LNCaP clone FGC (cell line): ENCODE measurements at places on chromosomes 5 and 9.

DNA sequence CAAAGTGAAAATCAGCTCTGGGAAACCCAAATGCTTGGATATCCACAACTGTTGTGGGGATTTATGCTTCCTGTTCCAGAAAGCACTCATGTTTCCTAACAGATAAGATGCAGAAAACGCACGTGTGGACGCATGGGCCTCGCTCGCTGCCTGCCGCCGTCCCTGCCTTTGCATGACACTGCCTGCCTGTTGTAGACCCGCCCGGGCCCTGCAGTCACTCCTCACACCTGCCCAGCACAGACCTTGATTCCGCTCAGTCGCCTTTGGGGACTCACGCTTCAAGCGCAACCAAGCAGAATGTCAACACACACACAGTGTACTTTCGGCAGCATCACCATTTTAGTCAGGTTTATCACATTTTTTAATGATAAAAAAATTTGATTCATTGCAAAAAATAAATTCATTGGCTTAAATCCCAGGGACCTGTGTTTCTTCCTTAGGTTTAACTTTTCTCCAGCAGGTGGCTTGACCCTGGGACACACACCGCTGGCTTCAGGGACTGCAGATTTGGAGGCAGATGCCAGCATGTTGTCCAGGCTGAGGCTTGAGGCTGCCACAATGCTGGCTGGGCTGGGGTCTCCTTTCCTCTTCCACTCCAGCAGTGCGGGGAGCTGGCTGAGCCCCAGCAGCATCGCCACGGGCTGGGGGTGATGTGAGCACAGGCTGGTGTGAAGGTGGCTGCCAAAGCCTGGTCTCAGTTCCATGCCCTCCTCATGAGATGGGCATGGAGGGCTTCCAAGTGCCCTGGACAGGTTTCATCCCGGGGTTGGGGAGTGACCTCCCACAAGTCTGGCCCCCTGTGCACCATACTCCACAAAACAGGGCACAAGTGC is 416.9 kb upstream of the IRX4 start:
- no peak for DNase-seq

DNA sequence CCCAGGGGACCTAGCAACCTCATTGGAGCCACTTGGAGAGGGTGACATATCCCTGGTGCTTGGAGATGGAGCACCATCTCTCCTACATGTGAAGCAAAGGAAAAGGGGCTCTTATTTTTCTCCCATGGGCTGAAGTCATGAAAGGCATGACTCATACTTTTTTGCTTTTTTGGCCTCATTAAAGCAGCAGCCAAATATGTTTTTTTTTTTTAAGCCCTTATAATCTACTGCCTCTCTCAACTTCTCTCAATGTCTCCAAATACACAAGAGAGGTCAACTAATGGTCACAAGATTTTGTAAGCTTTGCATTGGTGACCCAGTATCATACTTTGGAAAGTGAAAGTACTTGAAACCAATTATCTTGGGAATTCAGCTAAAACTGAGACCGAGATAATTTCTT is 1.6 kb upstream of the CFAP90 start:
- DNase-seq, result no peak

DNA sequence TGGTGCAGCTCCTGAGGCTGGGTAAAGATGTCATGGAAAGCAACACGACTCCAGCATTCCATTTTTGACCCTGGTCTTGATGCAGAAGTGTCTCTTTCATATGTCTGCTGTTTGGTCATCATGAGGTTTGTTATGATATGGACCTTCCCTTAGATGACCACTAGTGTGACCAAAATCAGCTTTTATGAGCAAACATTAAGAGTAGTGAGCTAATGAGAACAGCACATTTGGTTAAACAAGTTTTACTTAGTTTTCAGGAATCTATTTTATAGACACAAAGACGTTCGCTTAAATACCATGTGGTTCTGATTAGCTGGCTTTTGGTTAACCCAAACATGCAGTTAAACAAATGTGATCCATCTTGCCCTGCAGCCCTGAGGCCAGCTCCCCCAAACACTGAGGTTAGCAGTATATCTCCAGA is 56.7 kb upstream of the ACTBL2 start:
- DNase-seq, result no peak

DNA sequence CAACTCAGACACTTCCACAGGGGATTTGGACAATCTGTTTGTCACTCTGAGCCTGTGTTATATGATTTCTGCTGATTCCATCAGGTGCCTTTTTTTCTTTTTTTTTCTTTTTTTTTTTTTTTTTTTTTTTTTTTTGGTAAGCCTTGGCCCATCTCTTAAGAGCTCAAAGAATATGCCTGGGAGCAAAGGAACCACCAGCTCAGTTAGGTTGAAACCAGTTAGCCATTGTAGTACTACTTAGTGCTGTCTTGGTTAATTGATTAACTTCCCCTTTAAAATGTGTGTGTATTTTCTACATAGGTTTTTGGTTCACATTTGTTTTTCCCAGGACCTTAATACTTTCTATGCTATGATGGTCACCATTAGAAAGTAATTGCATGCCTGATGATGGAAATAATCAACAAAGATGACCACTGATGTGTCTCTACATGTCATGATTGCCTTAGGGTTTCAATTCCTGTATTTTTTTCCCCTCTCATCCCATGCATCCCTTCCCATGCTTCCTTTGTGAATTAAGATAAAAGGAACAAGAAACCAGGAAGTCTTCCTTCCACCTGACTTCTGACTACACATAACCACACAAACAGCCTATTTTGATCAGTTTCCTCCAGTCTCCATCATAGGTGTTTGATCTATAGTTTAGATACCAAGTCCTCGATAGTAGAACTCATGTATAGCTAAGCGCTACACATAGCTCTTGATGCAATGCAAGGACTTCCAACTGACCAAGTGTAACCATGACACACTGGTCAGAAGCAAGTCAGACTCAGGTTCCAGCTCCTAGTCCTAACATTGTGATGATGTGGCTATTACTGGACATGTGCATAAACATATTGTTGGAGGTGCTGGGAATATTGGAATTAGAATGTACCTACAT is 306.1 kb downstream of the EFNA5 start:
- DNase-seq, result no peak

DNA sequence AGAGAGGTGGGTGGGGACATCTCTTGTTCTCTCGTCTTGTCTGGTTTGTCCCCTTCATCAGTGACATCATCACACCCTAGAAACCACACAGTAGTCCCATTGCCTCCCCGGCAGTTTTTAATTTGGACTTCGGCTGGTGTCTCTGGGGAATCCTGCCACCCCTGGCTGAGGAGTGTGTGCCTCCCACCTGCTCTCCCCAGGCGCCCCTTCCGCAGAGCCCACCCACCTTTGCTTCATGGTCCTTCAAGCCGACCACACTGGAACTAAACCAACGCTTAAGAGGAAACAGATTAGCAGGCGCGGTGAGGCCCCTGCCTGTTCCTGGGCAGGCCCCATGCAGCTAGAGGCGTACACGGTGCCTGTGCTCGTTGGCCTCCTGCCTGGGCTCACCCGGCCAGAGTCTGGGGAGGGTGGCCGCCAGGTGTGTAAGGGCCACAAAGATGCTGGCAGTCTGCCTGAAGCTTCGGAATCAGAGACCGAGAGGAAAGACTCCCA is 107.6 kb upstream of the SPRY4 start:
- DNase-seq, result no peak

GRCh38 chr5:164002628-164003027 is 497.2 kb downstream of the MAT2B start:
- no peak for DNase-seq

DNA sequence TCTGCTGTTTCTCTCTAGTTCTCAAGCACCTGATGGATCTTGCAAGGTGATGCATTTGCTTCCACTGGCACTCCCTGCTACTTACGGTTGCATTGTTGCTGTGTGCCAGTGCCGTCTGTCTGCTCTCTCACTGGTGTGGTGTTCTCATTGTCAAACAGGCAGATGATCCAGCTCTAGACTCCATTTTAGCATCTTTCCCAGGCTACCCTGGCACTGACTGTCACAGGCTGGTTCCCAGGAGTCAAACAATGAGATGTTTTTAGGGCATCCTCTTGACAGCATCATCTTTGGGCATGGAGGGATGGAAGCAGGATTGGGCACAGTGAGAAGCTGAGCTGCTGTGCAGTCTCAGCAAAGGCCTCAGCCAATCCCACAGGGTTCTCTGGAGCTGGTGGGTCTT is 12.9 kb downstream of the MTRR start:
- no peak for DNase-seq

DNA sequence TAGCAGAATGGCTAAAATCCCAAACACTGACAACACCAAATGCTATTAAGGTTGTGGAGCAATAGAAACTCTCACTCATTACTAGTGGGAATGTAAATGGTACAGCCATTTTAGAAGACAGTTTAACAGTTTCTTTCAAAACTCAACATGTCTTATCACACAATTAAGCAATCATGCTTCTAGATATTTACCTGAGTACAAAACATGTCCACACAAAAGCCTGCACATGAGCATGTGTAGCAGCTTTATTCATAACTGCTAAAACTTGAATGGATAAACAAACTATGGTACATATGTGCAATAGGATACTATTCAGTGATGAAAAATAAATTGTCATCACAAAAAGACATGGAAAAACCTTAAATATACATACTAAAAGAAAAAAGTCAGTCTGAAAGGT is 31.5 kb downstream of the SLC25A46 start:
- no peak for DNase-seq

- DNase-seq, result no peak
Observed at GRCh38 chr9:92679413-92680165, 9.7 kb upstream of the IPPK start.

GRCh38 chr5:141245250-141245717 is at the start of gene PCDHB15:
Gene PCDHB15 (plus strand): TSS chr5:141245395. CDS start chr5:141245579, 184 bp downstream.
- DNase-seq, result no peak

GRCh38 chr9:1462626-1463308 is 412.6 kb downstream of the DMRT2 start:
- DNase-seq, result peak; percentile 37

- no peak for DNase-seq
Observed at GRCh38 chr5:149942199-149942598, 2.4 kb downstream of the PDE6A start.

DNA sequence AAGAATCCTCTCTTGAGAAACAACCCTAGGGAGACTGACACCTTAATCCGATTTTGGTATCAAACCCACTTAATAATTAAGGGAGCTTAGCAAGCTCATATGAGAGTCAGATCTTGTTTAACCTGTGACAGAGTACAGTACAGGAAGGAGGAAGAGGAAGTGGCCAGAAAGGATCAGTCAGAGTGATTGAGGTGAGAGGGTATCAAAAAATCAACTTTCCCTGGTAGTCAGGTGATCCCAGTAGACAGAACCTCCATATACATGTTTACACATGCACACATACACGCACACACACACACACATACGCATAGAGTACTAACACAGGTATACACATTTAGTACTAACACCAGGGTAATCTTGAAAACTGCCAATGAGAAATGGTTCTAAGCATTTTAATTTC is 56.8 kb downstream of the GLIS3 start:
- no peak for DNase-seq

GRCh38 chr5:128350705-128351104 is 187.3 kb downstream of the FBN2 start:
- DNase-seq, result no peak

- peak; percentile 60 for DNase-seq
Observed at GRCh38 chr5:135135530-135136226, 101.7 kb upstream of the PITX1 start.

GRCh38 chr9:33043671-33044070 is 18.6 kb downstream of the DNAJA1 start:
- no peak for DNase-seq

GRCh38 chr5:179411161-179411841 is 66.0 kb upstream of the ADAMTS2 start:
- DNase-seq, result no peak

DNA sequence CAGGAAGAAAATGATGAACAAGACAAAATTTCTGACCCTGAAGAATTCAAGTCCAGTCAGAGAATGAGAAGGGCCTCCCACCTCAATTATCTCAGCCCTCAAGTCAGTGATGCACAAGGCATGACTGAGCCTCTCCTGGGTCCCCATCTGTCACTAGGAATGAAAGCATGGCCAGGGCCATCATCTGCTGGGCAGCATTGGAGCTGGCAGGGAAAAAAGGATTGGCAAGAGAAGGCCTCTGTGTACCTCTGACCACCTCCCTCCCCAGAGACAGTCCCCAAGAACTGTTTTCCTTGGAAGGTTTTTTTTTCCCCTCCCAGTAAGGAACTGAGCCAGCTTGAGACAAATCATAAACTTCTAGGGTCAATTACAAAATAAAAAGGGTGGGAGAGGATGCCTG is 76.7 kb downstream of the KLHL3 start:
- no peak for DNase-seq

GRCh38 chr5:81208904-81209303 is 24.2 kb upstream of the CKMT2 start:
- DNase-seq, result no peak

DNA sequence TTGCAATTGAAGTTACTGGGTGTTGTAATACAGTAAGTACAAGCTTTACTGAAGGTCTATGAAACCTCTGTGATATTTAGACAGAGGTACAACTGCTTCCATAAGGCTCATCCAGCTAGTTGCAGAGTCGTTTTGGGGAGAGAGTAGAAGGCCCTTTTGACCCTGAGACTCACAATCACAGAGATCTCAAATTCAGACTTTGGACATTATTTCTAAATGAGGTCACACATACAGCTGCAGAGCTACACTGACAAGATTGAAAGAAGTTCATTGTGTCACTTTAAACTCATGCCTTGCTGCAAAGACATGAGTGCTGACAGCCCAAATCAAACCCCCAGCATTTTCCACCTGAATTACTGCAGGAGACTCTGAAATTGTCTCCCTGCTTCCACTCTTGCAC is 205.9 kb upstream of the TMEM161B start:
- no peak for DNase-seq

DNA sequence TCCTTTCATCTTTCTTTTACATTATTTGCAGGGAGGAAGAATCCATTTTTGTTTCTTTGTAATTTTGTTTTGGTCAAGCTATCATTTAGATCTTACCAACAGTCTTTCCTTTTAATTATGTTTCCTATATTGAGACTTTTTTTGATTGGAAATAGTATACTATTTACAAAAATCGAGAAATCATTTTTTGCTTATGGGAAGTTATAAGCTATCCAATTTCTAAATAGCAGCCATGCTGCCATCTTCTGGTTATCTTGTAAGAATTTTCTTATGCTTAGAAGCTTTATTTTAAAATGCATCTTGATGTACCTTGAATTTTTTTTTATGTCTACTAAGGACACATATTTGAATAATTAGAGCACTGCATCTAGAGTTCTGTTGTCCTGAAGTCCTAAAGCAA is 821.2 kb downstream of the PTPRD start:
- no peak for DNase-seq

DNA sequence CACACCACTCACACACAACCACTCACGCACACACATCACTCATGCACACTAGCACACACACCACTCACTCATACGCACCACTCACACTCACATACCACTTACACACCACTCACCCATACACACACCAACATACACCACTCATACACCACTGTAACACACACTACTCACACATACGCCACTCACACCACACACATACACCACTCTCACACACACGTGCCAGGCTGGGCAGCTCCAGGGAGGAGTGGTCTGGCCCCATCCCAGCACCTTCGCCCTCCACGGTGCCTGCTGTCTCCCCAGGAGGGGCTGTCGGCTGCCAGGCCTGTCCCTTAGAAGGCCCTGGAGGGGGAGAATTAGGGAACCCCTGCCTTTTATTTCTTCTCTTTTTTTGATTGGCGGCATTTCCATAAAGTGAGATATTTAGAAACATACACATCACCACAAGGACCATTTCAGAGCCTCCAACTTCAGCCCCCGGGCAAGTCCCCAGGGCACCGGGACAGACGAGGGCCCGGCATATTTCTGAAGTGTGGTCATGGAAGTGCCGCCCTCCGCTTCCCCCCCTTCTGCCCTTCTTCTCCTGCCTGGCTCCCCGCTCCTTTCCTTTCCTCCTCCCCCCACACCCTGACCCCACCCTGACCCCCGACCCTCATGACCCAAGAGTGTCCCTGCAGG is 6.3 kb upstream of the ASB6 start:
- DNase-seq, result no peak
